Fibroblast of villous mesenchyme (primary cell): ENCODE measurements at places on chromosomes 12 and 14.

GRCh38 chr14:101520621-101521472, 40.4 kb upstream of the DIO3 start:
- DNase-seq: no peak

DNA sequence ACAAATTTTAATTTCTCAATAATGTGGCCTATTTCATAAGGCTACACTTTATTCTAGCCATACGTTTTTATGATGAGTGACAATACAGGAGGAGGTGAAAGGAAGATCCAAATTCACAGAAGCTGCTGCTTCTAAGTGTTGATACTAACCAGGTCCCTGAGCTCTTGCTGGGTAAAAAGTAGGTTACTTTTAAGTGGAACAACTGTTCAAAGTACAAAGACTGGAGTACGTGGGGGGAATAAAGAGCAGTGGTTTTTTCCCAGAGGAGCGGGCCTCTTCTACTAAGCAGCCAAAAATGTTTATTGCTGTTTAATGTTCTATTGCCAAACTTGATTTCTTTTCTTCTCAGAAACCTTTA, 301.8 kb downstream of the AEBP2 start:
- DNase-seq: peak; percentile 50

- DNase-seq: no peak
Observed at GRCh38 chr12:64884728-64885127, 60.3 kb downstream of the TBC1D30 start.

GRCh38 chr14:88533064-88533602, 21.7 kb downstream of the PTPN21 start:
- no peak for DNase-seq

DNA sequence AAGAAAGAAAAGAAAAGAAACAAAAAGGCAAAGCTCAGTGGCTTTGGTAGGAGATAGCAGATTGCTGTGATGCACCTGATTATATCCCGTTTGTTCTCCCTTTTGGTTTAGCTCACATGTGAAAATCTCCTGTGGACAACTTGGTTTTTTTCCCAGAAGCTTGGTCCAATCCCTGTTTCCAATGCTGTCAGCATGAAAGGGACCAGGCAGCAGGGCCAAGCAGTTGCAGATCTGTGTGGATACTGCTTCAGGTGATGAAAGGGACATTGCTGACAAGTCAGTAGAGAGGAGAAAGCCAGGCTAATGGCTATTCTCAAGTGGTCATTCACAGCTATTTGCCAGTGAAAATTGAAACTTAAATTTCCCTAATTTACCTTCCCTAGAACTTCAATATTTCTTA, 18.8 kb upstream of the SLCO1A2 start:
- no peak for DNase-seq

- peak; percentile 82 for DNase-seq
Observed at GRCh38 chr12:12837025-12837812, 24.1 kb downstream of the DDX47 start.

GRCh38 chr14:68665792-68666204, 127.1 kb downstream of the ZFP36L1 start:
- no peak for DNase-seq

DNA sequence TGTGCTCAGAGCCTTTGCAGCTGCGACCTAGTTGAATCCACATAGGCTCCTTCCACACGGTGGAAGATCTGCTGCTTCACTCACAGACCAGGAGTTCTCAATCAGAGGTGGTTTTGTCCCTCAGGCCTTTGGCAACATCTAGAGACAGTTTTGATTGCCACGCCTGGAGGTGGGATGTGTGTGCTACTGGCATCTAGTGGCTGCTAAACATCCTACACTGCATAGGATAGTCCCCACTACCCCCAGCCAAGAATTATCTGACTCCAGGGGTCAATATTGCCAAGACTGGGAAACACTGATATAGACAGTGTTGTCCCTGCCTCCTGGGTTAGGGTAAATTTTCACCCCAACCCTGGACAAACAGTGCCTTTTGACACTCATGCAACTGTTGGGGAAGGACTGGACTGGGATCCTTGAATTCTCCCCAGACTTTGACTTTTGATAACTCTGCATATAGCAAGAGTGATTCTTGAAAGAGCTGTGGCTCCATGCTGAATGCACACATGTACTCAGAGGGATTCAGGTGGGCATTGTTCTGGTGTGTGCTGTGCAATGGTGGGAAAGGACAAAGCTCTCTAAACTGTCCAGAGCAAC, 39.8 kb downstream of the BAZ2A start:
- no peak for DNase-seq

GRCh38 chr14:65238456-65238855, 136.1 kb upstream of the MAX start:
- peak; percentile 94 for DNase-seq

DNA sequence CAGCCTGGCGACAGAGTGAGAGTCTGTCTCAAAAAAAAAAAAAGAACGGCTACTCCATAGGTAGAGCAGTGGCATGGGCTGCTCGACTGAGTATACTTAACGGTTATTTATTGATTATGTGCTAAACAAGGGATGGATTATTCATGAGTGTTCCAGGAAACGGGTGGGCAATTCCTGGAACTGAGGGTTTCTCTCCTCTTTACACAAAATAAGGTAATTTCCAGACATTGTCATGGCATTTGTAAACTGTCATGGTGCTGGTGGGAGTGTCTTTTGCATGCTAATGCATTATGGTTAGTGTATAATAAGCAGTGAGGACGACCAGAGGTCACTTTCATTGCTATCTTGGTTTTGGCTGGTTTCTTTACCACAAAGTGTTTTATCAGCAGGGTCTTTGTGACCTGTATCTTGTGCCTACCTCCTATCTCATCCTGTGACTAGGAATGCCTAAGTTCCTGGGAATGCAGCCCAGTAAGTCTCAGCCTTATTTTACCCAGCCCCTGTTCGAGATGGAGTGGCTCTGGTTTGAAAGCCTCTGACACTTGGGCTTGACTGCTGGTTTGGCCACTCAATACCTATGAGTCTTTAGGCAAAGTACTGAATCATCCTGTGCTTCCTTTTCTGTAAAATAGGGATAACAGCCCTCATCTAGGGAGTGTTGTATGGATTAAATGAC, 3.2 kb downstream of the DGLUCY start:
- no peak for DNase-seq

DNA sequence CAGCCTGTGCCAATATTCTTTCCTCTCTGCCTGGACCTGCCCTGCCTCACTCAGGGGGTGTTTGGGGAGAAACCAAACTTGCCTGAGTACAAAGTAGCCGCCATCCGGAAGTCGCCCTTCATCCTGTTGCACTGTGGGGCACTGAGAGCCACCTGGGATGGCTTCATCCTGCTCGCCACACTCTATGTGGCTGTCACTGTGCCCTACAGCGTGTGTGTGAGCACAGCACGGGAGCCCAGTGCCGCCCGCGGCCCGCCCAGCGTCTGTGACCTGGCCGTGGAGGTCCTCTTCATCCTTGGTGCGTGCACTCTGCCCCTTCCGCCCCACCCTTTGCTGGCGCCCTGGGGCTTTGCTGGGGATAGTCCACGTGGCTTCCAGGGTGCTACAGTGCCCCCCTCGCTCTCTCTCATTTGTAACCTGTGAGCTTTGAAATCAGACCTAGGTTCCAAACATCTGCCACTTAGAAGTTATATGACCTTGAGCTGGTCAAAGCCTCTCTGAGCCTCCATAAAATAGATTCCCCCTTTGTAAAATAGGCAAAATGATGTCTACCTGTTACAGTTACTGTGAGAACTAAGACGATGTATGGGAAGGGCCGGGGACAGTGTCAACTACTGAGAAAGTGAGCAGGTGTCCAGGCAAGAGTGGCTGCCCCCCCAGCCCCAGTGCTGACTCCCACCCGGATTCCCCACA, 4.5 kb downstream of the KCNH3 start:
- no peak for DNase-seq

DNA sequence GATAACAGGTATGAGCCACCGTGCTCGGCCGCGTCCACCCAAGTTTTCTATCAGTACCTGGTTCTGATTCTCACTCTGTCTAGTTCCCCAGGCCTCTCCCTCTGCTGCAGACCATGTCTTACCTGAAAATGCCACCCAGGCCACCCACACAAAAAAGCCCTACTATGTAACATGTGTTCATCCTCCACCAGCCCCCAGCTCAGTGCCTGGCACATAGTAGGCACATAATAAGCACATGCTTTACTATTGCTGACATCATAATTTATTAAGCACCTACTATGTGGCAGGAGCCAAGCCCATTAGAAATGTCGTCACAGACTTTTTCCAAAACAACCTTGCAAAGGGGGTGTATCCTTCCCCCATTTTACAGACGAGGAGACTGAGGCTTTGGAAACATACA, 37.8 kb downstream of the CMKLR1 start:
- DNase-seq: no peak

DNA sequence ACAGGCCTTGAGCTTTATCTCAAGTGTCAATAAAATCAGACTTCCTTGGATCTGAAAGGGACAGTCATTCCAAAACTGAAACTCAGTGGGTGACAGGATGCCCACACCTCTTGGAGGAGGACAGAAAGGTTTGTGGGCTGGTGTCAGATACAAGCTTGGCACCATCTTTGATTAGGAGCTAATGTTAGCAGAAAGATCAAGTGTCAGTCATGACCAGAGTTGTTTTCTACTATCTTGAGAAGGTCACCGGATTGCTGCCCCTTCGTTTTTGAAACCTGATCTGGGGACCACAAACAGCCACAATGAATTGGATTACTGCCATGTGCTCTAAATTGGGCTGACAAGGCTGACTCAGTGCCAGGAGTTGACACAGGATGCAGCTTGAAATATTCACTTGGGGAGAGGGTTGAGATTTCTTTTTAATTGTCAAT, 88.3 kb downstream of the OTOGL start:
- DNase-seq: peak; percentile 55

DNA sequence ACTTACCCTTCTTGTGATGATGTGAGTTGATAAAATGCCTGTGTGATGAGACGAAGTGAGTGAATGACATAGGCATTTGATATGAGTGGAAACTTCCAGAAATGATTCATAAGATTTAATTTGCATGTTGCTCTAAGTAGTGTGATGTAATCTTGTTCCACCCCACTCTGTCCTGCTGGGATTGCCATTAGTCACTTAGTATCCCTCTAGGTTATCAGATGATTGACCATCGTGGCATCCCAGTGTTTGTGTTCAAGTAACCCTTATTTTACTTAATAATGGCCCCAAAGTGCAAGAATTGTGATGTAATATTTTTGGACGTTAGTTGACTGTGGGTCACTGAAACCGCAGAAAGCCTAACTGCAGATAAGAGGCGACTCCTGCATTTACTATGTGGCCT, 214.4 kb upstream of the DIO2 start:
- peak; percentile 92 for DNase-seq

DNA sequence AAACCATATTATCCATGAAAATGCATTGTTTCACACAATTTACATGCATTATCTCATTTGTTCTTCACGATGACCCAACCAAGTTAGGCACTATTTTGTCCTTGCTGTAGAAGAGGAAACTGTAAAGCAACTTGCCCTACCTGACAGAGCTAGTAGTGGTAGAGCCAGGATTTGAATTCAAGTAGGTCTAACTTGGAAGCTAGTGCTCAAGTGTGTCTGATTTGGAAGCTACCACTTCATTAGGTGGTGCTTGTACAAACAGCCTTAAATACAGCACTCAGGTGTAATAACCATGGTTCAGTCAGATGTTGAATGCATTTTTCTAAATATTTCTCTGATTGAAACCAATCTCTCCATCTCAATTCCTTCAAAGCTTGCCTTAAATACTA, 123.6 kb downstream of the PAWR start:
- no peak for DNase-seq

- DNase-seq: no peak
Observed at GRCh38 chr12:3061501-3062215, 15.5 kb upstream of the TSPAN9 start.

- DNase-seq: peak; percentile 47
Observed at GRCh38 chr12:24118668-24119067, 169.2 kb upstream of the SOX5 start.

DNA sequence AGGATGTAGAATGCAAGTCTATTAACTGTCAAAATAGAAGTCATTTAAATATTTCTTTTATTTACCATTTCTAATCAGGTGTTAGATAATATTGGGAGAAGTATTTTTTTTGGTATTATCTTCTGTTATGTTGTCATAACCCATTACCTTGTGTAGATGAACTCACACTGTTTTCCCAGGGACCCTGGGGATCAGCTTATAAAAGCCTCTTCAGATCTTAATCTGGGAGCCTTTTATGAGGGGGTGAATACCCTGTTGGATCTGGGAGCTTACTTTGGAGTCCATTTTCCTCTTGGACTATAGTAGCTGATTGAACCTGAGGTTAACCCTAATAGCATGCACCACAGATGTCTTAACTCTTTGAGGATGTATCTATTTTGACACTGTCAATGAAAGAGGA, 176.3 kb upstream of the ATP2B1 start:
- no peak for DNase-seq

- DNase-seq: no peak
Observed at GRCh38 chr12:132765361-132765760, 3.7 kb upstream of the ANKLE2 start.

GRCh38 chr14:104268295-104268694, 129.9 kb downstream of the KIF26A start:
- DNase-seq: no peak

GRCh38 chr12:55893723-55894122, 34.0 kb downstream of the PYM1 start:
- no peak for DNase-seq
